ENCODE measurements at places on chromosomes 12 and 14. TPM values are rescaled to one million over a fixed set of nuclear protein-coding genes. Genes with fewer than 3 reads are reported as not detected.
A peak's percentile ranks its signal among the peaks of the same experiment; 100 is the strongest.

Gene PMEL
- total RNA-seq, result 1.2 TPM

Gene CMKLR1
- 0.57 TPM for total RNA-seq

Gene LRFN5
- total RNA-seq, result 43.0 TPM

GRCh38 chr12:6315704-6316597 is 5.5 kb downstream of the PLEKHG6 start:
- DNase-seq, result no peak

DNA sequence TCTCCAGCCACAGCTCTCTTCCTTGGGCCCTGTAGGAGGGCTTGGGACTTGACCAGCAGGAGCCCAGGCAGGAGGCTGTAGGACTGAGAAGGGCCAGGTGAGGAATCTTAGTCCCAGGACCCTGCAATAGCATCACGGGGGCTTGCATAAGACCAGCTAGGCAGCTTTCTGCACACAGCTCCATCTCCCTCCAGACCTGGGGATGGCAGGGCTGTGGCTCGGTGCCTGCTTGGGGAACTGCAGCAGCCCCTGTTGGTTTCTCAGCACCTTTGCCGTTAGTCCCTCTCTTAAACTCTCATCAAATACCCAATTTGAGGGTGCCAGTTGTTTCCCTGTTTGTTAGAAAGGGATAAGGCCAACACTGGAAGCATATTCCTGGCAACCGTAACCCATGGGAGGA is 14.3 kb downstream of the DIO3 start:
- no peak for DNase-seq

DNA sequence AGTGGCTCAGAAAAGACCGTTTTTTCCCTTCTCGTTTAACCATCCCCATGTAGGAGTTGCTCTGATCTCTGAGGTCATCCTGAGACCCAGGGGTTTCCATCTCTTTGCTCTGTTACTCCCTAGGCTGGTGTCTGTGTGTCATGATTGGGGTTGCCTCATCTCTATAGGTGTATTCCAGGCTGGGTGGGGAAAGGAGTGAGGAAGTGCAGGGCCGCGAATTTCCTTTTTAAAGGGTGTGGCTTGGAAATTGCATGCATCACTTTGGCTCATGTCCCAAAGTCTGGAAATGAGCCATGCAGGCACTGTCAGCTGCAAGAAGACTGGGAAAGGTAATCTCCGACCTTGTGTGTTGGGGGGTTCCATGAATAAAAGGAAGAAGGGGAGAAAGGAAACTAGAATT is 201.9 kb downstream of the AACS start:
- no peak for DNase-seq

DNA sequence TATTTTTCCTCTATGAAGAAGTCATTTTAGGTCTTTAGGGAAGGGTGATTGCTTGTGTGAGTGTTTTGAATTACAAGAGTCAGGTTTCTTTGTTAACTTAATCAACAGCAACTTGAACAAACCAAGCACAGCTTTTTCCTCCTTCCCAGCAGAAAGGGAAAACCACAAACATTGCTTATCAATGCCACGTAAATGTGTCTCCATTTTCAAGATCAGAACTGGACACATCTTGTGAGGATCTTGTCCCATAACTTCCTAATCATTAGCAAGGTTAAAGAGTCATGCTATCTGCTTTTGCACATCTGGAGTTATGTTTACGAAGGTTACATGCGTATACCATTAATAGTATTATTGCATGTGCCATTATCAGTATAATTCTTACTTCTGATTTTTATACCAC is 248.0 kb upstream of the FLRT2 start:
- no peak for DNase-seq

- no peak for DNase-seq
Measured at GRCh38 chr14:39016733-39017095, 86.3 kb downstream of the SEC23A start.

GRCh38 chr12:92574051-92574783 is 128.6 kb upstream of the PLEKHG7 start:
- DNase-seq, result peak; percentile 7

GRCh38 chr14:94313991-94314655 is 9.0 kb downstream of the SERPINA6 start:
- no peak for DNase-seq

DNA sequence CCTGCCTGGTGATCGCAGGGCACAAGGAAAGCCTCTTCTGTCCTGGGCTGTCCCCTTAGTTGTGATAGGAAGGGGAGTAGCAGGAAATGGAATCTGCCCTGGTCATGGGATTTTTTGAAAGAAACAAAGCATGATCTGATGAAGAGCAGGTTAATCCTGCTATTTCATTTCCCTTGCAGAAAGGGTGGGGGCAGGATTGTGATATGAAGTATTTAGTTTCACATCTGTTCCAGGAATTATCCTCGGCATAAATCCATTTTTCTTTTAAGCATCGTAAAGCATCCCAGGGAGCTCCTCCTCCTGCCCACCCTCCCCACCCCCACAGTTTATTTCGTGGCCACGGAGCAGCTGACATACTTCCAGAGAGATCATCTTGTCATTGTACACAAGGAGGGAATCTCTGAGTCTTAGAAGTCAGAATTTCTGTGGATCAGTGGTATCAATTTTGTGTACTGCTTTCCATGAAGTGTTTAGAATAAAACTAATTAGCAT is 53.1 kb downstream of the TGFB3 start:
- DNase-seq, result peak; percentile 19

DNA sequence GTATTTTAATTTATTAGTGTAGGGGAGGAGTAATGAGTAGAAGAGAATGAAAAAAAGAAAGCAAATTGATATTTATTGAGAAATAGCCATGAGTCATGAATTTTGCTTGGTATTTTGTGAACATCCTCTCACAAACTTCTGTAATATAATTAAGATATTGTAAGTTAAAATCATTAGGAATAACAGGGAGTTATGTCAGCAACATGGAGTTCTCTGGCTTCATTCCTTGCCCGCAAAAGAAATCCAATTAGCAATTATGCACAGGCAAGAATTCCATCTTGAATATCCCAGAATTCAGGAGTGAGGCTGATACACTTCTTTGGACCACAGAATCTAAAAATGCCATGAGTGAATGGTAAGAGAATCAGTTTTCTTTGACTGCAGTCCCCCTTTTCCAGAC is 94.3 kb upstream of the PTHLH start:
- DNase-seq, result no peak

GRCh38 chr12:20377750-20378149 is 9.4 kb downstream of the PDE3A start:
- DNase-seq, result no peak

- DNase-seq, result no peak
Measured at GRCh38 chr14:93456356-93456755, 25.6 kb downstream of the UNC79 start.

- peak; percentile 98 for DNase-seq
Measured at GRCh38 chr12:108442067-108442466, 73.0 kb upstream of the FICD start.

DNA sequence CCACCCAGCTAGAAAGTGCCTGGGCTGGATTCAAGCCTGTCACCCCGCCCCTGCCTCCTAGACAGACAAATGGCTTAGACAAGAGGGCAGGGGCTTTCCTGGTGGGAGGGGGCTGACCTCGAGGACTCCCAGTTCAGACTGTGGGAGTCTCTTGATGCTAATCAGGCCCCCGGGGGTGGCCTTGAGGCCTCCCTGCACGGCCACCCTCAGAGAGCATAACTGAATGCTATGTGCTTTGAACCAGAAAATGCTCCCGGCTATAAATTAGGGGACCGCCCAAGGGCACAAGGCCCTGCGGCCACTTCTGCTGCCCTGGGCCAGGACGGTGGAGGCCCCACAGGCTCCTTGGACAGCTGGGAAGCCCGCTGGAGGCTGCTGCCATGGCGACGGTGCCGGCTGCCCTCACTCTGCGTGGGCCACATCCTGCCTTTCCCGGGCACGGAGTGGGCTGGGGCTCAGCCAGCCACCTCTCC is 111.0 kb upstream of the NCOR2 start:
- DNase-seq, result no peak

DNA sequence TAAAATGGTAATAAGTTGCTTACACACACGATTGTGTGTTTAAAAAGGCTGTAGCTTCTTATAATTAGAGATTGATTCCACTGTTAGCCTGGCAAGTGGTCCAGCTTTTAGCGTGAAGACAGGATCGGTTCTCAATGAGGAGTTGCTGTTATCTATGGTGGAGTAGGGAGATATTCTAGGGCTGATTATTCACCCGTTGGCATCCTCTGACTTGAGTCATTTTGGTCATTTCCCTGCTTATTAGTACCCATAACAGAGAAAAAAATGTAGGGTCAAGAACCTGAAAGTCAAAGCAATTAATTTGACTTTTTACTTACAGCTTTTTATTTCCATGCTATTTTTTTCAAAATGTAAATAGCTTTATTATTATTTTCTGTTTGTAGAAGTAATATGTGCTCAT is 76.0 kb downstream of the KCNK13 start:
- no peak for DNase-seq
